ENCODE measurements at places on chromosomes 12 and 14.

- DNase-seq = no peak
Observed at GRCh38 chr12:18439541-18439940, 178.2 kb downstream of the PIK3C2G start.

DNA sequence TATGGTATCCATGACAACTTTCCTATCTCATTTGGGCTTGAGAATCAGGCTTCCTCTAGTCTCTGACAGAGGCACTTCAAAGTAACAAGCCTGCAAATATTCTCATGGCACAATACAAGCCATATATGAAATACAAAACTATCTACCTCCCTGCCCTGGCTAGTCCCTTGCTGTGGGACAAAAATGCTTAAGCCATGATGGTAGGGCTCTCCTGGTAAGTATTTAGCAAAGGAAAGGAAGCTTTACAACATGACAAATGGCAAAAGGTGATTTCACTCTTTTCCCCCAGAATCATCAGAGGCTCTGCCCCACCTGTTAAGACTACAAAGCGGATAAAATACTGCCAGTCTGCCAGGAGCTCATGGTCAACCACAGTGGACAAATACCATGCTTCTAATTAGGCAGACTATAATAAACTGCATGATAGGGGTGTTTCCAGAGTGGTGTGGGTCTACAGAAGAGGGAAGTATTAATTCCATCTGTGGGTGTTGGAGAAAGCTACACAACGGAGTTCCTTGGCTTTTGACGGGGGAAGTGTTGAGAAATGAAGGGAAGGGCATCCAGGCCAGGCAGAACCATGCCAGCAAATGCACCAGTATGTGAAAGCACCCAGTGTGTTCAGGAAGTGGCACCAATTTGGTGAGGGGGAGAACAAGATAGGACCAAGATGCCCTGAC lies 92.9 kb downstream of the SPTSSA start:
- DNase-seq = no peak

- DNase-seq = no peak
Observed at GRCh38 chr14:31988244-31988643, 88.9 kb upstream of the ARHGAP5 start.

DNA sequence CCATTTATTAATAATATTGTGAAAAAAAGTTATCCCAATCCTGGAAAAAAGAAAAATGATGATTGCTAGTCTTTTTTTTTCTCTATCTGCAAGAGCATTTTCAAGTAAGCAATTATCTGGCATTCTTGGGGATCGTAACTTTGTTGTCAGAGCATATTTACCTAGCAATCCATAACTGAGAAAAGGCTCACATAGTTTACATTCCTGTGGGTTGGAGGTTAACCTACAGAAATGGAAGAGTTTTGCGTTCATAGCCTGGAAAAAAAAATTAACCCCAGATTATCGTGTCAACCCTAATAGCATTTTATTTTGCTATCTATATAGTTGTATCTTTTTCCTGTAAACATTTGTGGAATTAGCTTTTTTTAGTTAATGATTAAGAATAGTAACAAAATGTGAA lies 292.3 kb downstream of the DAD1 start:
- no peak for DNase-seq

DNA sequence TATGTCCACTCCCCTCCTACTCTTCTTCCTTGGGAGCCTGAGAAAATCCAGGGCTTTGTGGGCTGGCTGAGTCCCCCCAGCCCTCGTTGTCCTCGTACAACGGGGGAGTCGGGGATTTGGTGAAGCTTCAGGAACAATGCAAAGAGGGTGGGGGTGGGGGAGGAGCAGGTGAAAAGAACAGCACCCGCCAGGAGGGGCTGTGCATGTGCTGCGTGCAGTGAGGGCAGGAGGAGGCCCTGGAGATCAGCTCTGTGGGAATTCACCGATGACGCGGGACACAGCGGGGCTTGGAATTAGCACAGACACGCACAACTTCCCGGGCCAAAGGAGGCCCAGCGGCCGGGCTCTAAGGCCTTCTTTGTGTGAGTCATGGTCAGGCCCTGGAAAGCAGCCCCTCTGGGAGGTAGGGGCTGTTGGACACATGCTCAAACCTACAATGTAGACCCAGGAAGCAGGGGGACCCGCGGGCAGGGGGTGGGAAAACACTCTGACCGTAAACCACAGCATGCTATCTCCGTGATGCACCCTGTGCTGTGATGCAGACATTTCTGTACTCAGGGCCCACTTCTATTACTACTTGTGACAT lies 32.8 kb downstream of the RBM19 start:
- no peak for DNase-seq

- no peak for DNase-seq
Observed at GRCh38 chr14:90551733-90552464, 155.1 kb downstream of the CALM1 start.

- DNase-seq = no peak
Observed at GRCh38 chr14:33910435-33910834, 40.4 kb downstream of the EGLN3 start.

DNA sequence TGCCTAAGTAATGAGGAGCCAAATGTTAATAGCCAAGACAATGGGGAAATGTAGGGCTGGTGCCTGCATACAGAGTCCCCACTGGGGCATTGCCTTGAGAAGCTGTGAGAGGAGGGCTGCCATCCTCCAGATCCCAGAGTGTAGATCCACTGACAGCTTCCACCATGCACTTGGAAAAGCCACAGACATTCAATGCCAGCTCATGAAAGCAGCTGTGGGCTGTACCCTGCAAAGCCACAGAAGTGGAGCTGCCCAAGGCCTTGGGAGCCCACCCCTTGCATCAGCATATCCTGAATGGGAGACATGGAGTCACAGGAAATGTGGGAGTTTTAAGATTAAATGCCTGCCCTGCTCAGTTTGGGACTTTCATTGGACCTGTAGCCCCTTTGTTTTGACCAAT lies 244.7 kb downstream of the BTG1 start:
- DNase-seq = no peak

DNA sequence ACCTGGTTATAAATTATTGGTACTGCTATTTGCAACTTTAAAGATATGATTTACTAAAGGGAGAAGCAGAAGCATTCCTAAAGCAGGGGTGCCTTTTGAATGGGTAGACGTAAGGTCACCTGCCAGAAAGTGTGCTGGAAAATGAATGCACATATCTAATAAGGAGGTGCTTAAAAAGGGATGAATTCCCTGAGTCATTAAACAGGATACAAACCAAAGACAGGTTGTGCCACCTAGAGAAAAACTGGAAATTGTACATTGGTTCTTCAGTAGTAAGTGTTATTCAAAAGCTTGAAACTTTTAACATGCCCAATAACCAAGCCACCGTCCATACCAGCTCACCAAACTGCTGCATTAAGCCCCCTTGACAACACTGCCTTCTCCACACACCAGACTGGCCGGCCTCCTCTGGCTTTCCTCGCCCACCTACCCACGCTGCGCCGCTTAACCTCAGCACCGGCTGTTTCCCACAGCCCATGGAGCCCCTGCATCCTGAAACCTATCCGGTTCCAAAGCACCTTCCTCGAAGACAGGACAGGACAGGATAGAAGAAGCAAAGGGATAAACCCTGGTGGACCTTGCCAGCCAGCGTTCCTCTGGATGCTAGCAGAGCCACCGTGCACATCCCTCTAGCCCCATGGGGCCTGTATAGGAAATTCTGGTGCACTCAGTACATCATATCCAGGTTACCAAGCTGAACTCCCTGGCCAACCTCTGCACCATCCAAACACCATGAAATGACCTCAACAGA lies 201.5 kb upstream of the CAND1 start:
- no peak for DNase-seq

GRCh38 chr14:104724981-104725771 lies 1.1 kb downstream of the ADSS1 start:
- DNase-seq = no peak

GRCh38 chr14:80634106-80634758 lies 307.3 kb downstream of the CEP128 start:
- no peak for DNase-seq

DNA sequence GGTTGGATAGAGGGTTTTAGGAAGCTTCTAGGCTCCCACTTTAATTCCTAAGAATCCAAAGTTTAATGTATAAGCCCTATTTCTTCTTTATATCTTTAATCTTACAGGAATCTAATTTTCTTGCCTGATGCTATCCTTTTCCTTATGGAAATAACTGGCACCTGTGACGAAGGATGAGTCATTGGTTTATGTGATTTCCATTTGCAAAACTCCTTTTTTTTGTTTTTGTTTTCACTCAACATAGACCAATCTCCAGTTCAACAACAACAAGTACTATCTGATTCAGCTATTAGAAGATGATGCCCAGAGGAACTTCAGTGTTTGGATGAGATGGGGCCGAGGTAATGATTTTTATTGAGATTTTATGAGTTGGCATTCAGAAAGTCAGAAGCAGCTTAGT lies 6.8 kb downstream of the PARP2 start:
- no peak for DNase-seq

- DNase-seq = no peak
Observed at GRCh38 chr14:34692348-34692747, 22.0 kb downstream of the CFL2 start.

DNA sequence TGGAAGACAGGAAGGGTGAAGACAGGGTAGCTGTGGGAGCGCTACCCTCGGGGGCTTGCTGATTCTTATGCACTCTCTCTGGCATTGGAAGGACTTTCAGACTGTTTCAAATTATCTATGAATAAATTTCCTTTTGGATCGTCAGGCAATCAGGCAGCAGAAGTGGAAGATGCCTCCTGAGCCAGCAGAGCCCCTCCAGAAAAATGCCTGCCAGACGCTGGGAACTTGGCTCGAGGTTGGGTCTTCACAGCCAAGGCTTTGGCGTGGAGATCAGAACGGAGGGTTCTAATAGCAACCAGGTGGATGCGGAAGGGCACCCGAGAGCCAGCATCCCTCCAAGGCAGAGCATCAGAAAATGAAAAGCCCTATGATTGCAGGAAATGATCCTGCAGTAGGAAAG lies 119.2 kb upstream of the RFLNA start:
- no peak for DNase-seq

- DNase-seq = no peak
Observed at GRCh38 chr12:8697120-8697475, 693 bp upstream of the RIMKLB start.

GRCh38 chr12:98532687-98533304 lies 17.4 kb downstream of the TMPO start:
- DNase-seq = no peak

- peak; percentile 62 for DNase-seq
Observed at GRCh38 chr14:106605548-106606448, 1079.4 kb downstream of the TMEM121 start.

DNA sequence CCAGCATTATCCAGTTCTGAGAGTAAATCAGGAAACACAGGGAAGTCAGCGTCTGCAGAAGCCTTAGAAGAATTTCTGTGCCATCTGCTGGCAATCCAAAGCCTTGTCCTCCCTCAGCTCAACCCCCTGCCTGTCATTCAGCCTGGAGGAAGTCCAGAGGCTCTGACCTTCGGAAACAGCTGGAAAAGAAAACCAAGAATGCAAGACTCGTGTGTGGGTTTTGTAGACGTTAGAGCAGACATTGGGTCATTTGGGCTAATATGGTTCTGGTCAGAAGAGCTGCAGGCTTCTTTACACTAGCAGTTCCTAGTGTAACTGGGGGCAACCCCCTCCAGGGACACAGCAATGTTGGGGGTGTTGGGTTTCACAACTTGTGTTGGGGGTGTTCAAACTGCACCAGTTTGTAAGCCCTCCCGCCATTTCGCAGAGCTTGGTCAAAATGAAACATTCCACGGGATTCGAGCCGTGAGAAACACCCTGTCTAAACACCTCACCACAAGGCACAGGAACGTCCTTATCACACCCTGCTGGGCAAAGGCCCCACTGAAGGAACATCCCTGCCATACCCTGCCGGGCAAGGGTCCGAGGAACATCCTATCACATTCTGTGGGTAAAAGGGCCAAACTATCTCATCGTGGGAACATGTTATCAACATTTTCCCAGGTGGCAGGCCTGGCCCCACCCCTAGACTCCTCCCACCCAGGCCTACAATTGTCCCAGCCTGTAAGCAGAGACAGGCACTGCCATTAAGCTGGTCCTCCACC lies 21.0 kb upstream of the SERPINA4 start:
- no peak for DNase-seq

DNA sequence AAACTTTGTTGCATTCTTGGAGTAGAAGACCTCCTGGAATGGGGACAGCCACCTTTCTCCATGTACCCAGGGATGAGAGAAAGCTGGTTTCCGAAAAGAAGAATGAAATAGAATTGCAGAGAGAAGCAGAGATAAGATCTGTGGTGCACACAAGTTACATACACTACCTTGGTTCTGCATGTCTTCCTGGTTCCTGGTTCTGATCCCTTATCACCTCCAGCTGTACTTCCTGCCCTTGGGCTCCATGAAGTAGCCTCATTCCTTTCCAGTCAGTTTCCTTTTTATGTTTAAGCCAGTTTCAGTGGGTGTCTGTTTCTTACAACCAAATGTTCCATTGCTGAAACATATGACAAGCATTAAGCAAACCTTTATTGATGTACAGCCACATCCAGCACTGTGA lies 69.3 kb downstream of the FBXW8 start:
- DNase-seq = no peak

DNA sequence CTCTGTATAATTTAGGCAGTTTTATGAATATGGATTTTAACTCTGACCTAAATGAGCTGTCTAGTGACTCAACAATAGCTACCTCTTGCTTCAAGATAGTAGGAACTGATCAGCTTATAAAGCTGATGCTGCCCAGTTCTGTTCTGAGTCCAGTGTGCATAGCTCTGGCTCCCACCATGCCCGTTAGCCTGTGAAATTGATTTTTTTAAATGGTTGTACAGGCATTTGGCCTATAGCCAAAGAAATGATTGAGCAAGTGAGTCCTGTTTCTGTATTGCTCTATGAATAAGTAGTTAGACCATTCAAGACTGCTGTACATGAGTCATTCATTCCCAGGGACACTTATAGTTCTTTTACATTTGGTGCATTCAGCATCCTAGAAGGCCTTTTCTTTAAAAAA lies 36.4 kb downstream of the SAMD4A start:
- DNase-seq = no peak

DNA sequence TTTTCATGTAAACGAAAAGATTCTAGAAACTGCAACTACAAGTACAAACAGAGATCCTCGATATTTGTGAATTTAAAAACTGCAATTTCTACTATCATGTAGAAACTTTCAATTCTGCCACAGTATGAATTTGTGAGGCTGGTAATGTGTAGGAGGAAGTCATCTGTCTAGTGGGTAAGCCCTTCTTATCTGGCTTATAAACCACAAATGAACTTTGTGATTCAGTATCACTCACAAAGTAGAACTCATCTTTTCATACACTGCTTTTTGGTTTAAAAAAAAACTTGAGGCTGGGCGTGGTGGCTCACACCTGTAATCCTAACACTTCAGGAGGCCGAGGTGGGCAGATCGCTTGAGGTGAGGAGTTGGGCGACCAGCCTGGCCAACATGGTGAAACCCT lies 20.7 kb downstream of the GTF2A1 start:
- no peak for DNase-seq

Measured in stimulated activated CD8-positive, alpha-beta memory T cell treated with anti-CD3 and anti-CD28 coated beads, Interleukin-15, amount 100 ng/mL, for 4 hours (primary cell).